B cell (primary cell): ENCODE measurements at places on chromosomes 11 and 22.

DNA sequence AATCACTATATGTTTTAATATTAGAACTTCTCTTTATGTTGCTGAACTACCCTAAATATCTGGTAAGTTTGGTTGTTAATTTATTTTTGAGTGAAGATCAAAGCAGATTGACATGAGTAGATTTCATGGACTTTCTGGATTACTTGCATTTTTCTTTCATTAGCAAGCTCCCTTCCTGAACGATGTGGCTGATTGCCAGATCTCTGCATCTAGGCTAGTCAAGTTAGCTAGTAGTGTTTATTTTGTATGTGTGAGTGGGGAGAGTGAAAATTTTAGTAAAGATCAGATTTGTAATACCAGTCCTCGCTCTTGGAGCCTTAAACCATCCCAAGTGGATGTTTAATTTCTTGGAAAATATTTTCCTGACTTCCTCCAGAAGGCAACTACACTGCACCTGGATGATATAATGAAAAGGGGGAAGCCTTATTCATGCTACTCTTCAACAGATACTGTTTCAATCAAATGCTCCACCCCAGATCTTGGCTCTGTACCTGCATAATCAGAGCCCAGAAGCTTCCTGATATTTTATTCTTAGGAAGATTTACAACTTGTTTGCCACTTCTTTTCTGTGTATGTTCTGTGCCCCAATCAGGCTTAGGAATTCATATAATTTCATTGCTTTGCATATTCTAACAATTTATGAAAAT lies 143.2 kb upstream of the GRIA4 start:
- no peak for DNase-seq

DNA sequence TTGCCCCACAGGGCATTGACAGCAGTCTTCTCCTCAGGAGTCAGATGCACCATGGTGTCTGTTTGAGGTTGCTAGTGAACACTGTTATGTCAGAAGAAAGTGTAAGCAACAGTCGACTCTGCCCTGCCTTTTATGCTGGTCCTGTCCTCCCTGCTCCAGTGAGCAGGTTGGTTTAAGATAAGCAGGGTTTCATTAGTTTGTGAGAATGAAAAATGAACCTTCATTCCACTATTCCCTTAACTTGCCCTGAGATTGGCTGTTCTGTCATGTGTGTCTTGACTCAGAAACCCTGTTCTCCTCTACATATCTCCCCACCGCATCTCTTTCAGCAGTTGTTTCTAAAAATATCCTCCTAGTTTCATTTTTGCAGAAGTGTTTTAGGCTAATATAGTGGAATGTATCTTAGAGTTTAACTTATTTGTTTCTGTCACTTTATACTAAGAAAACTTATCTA lies at the start of gene HBD:
Gene HBD (minus strand): TSS at position 103 of the 454 bp plus-strand sequence. CDS start 50 bp downstream, at position 53.
- DNase-seq, result no peak

- DNase-seq, result no peak
Observed at GRCh38 chr22:37999640-38000272, 15.4 kb upstream of the SOX10 start.

DNA sequence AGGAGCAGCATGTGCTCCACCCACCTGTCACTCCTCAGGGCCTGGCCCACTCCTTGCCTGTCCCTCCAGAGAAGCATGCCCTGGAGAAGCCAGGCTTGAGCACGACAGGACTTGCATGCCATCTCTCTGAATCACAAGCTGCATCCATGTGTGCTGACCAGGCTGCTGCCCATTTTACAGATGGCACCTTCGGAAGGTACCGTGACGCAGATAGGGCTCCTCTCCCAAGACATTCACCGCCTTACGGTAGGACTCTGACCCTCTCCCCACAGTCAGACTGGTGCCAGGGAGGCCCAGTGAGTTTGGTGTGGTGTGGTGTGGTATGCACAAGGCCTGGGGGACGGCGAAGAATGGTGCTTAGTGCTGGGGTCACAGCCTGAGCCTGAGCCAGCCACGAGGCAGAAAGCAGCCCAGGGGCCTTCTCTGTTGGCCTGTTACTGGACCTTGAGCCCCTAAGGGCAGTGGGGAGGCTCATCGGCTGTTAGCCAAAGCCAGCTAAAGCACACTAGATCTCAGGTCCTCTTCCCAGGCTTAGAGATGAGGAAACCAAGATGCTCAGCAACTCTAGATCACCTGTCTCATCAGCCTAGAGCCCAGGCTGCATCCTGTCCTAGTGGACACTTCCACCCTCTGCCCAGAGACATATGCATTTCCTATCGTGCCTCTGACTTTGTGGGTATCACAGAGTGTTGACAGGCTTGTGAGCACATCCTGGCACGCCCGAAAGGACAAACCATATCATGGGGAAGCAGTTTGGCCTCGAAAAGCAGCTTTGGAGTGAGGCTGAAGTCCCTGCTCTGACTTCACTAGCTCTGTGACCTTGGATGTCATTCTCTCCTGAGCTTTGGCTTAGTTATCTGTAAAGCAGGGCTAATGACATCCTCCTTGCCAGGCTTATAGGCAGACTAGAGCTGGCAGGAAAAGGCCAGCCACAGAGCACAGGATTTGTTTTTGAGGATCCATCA lies 17.8 kb downstream of the CYB5R2 start:
- no peak for DNase-seq

DNA sequence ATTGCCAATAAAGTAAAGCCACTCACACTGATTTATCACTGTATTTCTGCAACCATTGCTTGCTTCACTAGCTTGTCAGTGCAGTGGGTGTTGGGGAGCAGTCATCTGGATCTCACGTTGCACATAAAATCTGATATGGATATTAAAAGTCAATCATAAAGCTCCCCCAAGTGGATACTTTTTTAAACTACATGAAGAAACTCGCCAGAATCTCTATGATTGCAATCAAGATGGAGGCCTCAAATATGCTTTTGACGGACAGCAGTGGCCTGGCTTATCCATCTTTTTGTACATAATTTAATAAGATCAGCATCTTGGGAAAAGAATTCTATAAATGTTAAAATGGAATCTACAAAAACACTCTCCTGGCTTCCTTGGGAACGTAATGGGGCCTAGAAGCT lies 137.7 kb downstream of the WT1 start:
- DNase-seq, result no peak

DNA sequence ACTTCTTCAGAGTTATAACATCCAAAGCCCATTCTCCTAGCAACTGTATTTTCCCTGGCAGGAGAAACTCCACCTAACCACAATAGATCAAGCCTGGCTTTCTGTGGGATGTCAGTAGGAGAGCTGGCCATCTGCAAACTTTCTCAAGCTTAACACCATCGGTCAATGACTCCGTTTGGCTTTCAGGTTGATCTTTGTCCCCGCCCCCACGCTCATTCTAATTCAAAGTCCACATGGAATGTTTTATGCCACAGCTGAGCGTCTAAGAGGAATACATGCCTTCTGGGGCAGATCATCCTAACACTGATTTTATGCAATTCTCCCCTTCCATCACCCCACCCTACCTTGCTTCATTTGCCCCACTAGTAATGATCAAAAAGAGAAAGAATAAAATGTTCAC lies 4.8 kb downstream of the GVQW3 start:
- no peak for DNase-seq

DNA sequence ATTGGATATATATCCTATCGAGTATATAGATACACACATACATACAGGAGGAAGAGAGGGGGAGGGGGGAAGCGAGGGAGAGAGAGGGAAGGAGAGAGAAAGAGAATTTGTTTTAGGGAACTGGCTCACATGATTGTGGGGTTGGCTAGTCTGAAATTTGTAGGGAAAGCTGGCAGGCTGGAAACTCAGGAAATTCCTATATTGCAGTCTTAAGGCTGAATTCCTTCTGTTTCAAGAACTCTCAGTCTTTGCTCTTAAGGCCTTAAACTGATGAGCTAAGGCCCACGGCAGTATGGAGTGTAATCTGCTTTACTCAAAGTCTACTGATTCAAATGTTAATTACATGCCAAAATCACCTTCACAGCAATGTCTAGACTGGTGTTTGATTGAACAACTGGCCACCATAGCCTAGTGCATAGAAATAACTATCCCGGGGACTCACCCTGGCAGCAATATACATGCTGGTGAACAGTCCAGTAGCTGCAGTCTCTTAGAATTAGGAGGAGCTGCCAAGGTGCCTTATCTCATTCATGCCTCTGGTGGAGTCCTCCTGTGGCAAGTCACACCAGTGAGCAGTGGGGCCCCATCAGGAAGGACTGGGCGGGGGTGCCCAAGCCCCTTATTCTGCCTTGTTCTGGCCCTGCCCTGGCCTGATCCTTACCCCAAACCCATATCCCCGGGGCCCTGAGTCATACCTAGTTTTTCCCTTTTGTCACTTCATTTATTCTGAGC lies 59.7 kb upstream of the AMPD3 start:
- no peak for DNase-seq

GRCh38 chr11:62513626-62514025 lies 33.0 kb downstream of the AHNAK start:
- DNase-seq, result peak; percentile 40

DNA sequence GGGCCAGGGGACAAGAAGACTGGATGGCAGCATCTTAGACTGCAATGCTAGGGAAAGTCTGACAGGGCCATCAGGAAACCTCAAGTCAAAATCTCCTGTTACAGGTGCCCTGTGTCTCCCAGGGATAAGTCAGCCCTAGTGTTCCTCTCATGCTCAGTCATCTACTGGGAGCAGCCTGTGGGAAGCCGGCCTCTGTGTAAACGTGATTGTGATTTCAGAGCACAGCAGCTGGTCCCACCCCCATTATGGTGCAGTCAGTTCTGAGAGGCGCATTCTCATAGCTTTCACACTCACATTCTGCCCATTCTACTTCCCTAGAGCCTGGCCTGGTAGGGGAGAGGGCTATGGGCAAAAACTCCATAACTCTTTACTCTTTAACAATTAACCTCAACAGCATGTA lies 7.2 kb upstream of the SLN start:
- DNase-seq, result no peak

- DNase-seq, result peak; percentile 56
Observed at GRCh38 chr11:2929950-2930703, 907 bp upstream of the PHLDA2 start.

- DNase-seq, result no peak
Observed at GRCh38 chr11:2277008-2277346, 6.6 kb upstream of the ASCL2 start.

DNA sequence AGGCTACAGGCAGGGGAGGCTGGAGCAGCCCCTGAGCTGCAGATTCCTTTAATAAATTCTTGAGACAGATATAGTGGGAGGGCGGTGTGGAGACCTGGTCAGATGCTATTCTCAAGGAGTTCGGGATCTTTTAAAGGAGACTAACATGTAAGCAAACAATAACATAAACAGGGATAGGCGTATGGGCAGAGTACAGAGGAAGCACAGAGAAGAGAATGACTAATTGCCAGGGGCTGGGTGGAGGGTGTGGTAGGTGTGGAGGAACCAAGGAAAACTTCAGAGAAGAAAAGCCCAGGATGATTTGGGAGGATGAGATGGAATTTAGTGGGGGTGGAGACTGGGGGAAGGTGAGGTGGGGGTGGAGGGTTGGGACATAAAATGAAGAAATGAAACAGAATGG lies 9.7 kb upstream of the HEPHL1 start:
- no peak for DNase-seq

- no peak for DNase-seq
Observed at GRCh38 chr11:110566577-110566976, 136.8 kb downstream of the FDX1 start.

GRCh38 chr11:86874304-86875056 lies 74.1 kb downstream of the PRSS23 start:
- DNase-seq, result no peak
